Epithelial cell of esophagus (primary cell): ENCODE measurements at places on chromosomes 5 and 9.
A peak's percentile ranks its signal among the peaks of the same experiment; 100 is the strongest.

DNA sequence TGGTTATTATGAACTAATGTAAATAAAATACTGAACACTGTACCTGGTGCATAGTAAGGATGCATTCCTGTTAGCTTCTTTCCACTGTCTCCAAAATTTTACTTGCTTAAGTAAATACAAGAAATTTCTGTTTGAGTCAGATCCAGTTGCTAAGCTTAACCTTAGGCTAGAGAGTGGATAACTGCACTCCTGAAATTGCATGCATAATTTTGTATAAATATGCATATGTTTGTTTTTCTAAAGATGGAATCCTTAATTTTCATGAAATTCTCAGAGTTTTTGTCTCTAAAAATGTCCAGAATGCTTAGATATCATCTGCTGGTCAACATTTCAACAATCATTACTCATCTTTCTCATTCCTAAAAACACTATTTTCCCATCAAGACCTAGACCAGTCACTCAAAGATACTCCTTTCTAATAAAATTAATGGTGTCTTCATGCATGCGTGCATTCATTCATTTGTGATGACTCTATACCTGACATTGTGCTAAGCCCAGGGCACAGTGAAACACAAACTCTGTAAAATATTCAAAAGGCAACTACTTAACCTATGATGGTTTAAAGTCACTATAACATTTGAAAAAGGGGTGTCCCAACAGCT is 284.8 kb downstream of the SEC61B start:
- no peak for DNase-seq

GRCh38 chr5:35854248-35854647 is 2.4 kb upstream of the IL7R start:
- no peak for DNase-seq

DNA sequence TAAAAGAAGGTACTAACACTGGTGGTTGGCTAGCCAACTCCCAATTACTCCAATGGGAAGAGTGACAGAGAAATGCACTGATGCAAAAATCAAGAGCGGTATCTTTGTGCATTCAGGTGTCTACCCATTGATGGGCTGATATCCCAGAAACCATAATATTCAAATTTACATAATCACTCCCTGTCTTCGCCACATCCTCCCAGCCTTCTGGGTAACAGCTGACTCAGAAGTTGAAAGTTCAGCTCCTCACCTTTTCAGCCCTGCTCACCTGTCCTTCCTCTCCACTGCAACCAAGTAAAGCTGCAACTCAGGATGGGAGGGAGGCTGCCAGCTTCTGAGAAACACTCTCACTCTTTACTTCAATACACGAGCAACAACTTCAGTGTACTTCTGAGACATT is 6.9 kb downstream of the SUSD1 start:
- DNase-seq = peak; percentile 52

GRCh38 chr5:109161914-109162683 is 247.7 kb downstream of the PJA2 start:
- DNase-seq = peak; percentile 69

- peak; percentile 41 for DNase-seq
These were observed 47.8 kb upstream of the ADAMTS2 start for GRCh38 chr5:179393078-179393477.

DNA sequence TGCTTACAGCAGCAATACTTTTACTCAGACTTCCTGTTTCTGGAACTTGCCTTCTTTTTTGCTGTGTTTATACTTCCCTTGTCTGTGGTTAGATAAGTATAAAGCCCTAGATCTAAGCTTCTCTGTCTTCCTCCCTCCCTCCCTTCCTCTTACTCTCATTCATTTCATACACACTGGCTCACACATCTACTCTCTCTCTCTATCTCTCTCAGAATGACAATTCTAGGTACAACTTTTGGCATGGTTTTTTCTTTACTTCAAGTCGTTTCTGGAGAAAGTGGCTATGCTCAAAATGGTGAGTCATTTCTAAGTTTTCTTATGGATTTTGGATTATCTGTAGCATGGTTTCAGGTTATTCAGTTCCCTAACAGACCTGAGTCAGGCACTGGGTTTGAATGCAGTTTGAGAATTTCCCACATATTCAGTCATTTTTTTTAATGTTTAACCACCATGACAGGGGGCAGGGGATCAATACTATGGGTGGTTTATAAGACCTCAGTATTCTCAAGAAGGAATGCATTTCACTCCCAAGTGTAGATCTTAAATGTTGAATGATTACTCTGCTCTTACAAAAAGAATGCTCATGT is at the start of gene IL7R:
Gene IL7R (plus strand): TSS at position 127 of the 587 bp plus-strand sequence. CDS start 87 bp downstream, at position 214.
- peak; percentile 19 for DNase-seq

DNA sequence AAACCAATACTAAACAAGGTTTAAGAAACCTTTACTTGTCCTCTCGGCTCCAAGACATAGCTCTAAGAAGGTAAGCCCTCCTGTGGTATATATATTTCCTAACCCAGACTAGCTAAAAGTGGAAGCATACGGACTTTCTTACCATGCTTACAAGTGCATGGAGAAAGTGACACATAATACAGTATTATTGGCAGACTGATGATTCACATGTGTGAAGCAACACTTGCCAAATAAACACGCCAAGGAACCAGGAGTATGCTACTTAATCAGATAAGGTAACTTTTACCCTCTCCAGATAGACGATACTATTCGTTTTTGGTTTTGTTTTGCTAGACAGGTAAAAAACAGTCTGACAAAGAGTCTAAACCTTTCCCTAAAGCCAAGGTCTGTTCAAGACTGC is 264.1 kb downstream of the MLLT3 start:
- peak; percentile 93 for DNase-seq

GRCh38 chr9:2872250-2872930 is 28.5 kb upstream of the PUM3 start:
- DNase-seq = peak; percentile 61

DNA sequence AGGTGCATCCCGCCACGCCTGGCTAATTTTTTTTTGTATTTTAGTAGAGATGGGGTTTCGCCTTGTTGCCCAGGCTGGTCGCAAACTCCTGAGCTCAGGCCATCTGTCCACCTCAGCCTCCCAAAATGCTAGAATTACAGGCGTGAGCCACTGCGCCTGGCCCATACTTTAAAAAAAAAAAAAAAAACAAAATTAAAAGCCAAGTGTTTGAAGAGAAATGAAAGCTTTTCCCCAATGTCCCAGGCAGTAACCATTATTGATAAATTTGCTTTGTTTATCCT is 9.5 kb downstream of the PRRC2B start:
- no peak for DNase-seq

- no peak for DNase-seq
These were observed 41.8 kb downstream of the KLHL3 start for GRCh38 chr5:137693951-137694721.

GRCh38 chr9:976943-977837 is 735 bp downstream of the DMRT3 start:
- peak; percentile 38 for DNase-seq

GRCh38 chr5:146025114-146025680 is 80.2 kb downstream of the PLAC8L1 start:
- no peak for DNase-seq
